ENCODE measurements at places on chromosomes 11 and 22. TPM values are rescaled to one million over a fixed set of nuclear protein-coding genes. Genes with fewer than 3 reads are reported as not detected.

The LRRC56 gene
- total RNA-seq, result 2.2 TPM

DNA sequence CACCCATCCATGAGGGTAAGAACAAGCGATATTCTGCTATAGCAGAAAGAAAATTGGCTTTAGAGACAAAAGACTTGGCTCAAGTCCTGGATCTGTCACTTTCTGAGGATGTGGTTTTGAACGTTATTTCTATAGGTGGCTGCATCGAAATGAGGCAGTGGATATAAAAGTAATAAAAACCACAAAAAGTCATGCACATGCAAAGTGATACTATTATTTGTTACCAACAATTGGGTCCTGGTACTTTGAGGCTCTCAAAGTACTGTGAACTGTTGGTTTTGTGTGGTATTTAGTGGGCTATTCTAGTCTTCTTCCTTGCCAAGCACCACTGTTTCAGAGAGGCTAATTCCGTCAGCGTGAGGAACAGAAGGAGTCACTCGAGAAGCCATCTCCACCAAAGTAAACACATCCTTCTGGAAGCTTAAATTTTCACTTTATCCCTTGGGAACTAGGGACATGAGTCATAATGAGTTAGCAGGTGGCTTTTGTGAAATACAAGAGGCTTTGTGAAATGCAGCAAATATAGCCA lies 13.1 kb downstream of the UBASH3B start:
- peaks cover 2% of the 10 kb centered on the region for H3K27me3 ChIP-seq
- H3K4me1 ChIP-seq, result peaks cover 37% of the 10 kb centered on the region
- no peak overlapping the region for H3K4me3 ChIP-seq
- no peak overlapping the region for H3K27ac ChIP-seq
- H3K36me3 ChIP-seq, result peaks cover 22% of the 10 kb centered on the region

The C11orf97 gene
- not detected for total RNA-seq

GRCh38 chr22:38718414-38718813 lies 12.7 kb downstream of the GTPBP1 start:
- peaks cover 73% of the 10 kb centered on the region for H3K36me3 ChIP-seq
- peaks cover 19% of the 10 kb centered on the region for H3K4me1 ChIP-seq
- DNase-seq, result no peak
- H3K4me3 ChIP-seq, result no peak overlapping the region
- no peaks in the 10 kb centered on the region for H3K27me3 ChIP-seq
